Stimulated activated naive CD8-positive, alpha-beta T cell treated with anti-CD3 and anti-CD28 coated beads, Interleukin-15, Interleukin-2, amounts not matched to agents 100 U/mL and 50 U/mL, for 24 hours (primary cell): ENCODE measurements at places on chromosomes 7 and 10.

DNA sequence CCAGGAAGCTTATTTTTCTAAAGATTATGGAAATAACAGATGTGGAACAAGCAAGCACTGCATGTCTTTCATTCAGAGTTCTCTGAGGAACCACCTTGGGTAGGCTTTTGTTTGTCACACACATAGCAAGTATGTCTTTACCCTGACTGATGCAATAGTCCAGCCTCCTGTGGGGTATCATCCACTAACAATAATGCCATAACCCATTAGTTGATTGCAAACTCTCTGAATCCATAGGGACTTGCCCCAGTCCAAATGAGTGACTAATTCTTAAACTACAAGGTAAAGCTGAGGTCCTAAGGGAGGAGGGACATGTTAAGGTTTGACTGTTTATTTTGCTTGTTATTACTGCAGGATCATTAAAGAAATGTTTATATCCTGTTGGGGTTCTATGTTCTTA lies 151.4 kb upstream of the PRPS1L1 start:
- no peak for DNase-seq

DNA sequence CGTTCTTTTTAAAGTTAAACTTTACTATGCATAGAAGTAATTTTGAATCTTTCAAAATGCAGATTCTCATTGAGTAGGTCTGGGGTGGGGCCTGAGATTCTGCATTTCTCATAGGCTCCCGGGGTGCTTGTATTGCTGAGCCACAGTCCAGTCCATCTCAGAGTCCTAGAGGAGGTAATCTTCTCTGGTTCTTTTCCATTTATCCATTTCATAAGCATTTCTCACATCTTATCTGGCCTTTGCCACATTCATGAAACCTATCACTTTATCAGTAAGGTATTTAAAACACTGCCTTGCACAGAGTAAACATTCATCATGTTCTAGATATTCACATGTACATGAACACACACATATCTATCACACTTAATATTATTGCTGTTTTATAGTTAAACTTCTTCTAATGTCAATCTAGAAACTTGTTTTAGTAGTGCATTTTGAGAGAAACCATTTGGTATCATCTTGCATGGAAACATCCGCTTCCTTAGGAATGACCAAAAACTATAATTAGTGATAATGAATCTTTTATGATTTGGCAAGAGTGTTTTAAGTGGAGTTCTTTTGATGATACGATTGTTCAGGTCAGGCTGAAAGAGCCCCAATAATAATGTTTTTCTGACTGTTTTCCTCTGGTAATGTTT lies 12.0 kb downstream of the GNAI1 start:
- DNase-seq = no peak

- no peak for DNase-seq
Observed at GRCh38 chr10:91076991-91077548, 143.4 kb upstream of the PCGF5 start.

DNA sequence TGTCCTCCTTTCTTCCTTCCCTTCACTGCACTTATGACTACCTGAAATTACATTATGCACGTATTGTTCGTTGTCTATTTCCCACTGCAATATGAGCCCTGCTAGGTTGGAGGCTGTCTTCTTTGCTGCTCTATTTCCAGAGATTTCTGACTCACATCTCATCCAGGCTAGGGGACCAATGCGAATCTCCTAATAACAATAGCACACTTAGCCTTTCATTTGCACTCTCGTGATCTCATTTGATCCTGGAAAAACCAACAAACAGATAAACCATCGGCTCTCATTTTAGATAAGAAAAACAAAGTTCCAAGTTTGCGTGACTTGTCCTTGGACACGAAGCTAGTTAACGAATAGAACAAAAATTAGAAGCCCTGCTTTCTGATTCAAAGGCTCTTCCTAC lies 1.4 kb downstream of the ZNF438 start:
- DNase-seq = no peak

DNA sequence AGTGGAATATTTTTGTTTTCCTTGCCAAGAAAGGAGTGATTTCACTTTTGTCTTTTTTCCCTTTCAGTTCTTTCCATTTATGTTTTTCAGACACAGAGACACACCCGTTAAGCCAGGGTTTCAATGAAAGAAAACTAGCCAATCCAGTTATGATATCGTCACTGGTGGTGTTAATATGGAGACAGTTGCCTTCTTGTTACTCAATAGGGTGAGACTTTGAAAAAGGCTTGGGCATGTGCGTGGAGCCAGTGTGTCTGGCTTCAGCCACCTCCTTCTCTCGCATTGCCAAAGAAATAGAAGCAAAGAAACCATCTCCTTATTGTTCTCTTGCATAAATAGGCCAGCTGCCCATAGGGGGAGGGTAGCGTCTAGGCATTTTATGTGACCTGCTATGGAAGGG lies 84.1 kb upstream of the DLX6 start:
- no peak for DNase-seq

GRCh38 chr10:77072836-77073662 lies 564.6 kb downstream of the KCNMA1 start:
- DNase-seq = no peak

DNA sequence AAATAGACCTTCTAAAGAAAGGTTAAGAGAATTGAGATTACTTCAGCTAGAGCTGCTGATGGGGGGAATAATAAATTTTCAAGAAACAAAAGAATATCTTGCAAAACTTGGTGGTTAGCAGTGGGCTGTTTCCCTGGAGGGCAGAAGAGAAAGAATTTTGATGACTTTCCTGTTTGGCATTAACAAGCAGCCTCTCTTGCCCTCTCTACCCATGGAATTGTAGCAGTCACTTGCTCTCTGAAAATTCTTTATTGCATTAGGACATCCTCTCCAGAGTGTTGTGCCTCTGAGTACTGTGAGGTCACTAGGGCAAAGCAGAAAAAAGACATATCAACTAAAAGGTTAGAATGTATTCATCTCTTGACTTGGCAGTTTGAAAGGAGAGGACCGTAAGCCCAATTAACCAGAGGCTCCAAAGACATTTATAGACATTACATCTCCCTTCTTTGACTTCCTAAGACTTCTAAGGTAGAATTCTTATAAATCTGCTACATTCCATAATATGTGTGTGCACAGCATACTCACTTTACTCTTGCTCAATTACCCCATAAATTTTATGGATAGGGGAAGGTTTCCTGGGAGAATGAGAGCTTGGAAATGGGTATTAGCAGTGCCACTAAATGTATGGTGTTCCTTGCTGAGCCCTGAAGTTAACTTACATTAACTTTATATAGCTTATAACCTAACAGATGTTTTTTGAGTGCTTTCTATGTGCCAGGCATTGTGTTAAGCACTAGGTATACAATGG lies 215.3 kb downstream of the KIF20B start:
- no peak for DNase-seq

DNA sequence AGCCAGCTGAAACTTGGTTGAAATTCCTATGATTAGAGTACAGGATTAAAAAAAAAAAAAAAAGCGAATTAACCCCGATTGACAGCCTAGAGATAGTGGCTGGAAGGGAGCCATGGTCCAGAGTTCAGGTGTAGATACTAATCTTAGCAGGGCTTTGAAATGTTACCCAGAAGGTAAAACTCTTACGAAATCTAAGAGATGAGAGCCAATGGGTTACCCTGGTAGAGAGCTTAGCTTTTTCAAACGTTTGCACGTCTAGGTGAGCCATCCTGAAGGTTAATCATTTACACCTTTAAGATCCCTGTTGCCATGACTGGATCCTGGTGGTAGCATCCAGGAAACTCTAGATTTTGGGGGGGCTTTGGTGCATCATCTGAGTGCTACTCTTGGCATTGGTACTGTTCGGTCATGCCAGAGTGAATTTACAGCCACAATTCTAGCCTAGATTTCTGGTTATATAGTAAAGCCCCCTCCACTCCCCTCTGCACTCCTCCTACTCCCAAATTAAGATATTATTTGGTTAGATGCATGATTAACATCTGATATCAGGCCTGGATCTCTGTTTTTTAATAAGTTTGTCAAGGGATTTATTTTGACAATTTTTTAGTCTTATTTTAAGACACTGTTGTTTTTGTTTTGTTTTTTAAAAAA lies 1.2 kb downstream of the AGFG2 start:
- no peak for DNase-seq

- no peak for DNase-seq
Observed at GRCh38 chr10:13091801-13092200, 8.2 kb upstream of the OPTN start.

DNA sequence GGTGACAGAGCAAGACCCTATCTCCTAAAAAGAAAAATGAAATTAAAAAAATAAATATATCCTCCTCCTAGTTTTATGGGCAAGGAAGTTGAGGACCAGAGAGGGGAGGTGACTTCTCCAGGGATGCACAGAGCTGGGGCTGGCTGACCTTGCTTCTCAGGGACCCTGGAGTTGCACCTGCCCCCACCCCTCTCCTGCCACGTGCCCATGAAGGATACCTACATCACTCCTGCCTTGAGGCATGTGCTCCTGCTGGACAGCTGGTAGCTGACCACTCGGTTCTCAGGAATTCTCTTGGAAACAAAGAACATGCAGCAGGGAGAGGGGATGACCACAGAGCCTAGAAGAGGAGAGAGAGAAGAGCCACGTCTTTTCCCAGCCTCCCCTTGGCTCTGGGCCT lies 522 bp downstream of the CCL24 start:
- DNase-seq = no peak

DNA sequence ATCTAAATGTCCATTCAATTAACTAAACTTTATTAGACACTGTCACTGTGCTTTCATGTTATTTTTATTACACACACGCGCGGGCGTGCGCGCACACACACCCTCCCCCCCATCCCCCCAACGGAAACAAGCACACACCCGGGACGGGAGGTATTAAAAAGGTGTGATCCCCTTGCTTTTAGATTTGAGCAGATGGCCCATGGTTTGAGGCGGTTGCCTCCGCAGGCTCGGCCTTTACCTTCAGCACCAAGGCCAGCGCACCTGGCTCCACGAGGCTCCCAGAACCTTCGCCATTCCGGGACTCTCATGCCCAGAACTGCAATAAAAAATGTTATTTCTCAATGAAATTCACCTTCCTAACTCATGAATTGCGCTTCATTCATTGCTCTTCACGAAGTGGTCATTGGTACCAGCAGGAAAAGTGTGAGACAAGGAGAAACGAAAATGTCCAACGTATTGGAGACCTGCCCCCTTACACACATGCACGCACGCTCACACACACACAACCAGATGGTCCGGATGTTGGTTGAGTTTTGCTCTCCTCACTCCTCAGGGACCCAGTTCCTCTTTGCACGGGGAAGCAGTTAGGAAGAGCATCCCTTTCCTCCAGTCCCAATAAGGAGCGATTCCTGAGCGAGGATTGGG lies 20.8 kb upstream of the PTF1A start:
- no peak for DNase-seq

GRCh38 chr10:119616882-119617570 lies 20.3 kb upstream of the TIAL1 start:
- peak; percentile 18 for DNase-seq

GRCh38 chr7:23022258-23022769 lies 8.4 kb upstream of the HYCC1 start:
- no peak for DNase-seq

DNA sequence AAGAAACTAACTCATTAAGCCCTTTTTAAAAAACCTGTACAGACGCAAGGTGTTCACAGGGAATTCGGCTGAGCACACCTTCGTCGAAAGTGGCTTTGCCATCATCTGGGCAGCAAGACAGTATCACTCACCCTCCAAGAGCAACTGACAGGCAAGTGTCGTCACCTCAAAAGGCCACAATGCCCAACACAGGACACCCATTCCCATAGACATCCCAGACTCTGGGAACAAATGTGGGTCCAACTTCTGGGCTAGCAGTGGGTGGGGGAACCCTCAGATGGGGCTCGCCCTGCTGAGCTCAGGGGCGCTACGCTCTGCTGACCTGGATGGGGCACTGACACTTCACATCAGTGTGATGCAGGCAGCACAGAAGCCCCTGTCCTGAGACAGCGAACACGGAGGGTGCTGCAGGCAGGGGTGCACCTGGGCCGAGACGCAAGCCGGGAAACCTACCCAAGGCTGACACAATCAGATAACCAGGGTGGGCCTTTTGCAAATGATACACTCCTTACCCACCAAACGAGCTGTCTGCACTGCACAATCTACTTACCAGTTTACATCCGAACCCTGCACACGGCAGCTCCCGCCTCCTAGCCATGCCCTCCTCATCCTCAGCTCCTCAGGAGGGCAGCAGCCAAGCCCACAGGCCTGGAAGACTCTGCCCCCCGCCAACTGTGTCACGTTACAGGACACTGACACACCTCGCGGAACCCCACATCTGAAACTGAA lies 1.7 kb downstream of the DIP2C start:
- DNase-seq = no peak

DNA sequence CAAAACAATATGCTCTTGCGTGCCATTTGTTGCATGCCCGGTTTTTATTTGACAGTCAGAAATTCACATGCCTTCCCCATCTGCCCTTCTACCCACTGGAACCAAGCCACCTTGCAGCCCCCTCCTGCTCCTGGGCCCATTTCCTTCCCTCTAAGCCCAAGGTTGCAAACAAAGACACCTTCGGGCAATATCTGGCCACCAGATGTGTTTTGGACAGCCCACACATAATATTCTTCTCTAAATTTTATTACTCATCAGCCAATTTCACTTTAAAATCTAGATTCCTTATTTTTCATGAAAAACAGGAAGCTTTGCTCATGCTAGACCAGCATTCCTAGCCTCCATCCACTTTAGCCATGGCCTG lies 18.2 kb upstream of the C10orf105 start:
- no peak for DNase-seq

GRCh38 chr10:127738512-127739424 lies 1.8 kb downstream of the FOXI2 start:
- DNase-seq = no peak

DNA sequence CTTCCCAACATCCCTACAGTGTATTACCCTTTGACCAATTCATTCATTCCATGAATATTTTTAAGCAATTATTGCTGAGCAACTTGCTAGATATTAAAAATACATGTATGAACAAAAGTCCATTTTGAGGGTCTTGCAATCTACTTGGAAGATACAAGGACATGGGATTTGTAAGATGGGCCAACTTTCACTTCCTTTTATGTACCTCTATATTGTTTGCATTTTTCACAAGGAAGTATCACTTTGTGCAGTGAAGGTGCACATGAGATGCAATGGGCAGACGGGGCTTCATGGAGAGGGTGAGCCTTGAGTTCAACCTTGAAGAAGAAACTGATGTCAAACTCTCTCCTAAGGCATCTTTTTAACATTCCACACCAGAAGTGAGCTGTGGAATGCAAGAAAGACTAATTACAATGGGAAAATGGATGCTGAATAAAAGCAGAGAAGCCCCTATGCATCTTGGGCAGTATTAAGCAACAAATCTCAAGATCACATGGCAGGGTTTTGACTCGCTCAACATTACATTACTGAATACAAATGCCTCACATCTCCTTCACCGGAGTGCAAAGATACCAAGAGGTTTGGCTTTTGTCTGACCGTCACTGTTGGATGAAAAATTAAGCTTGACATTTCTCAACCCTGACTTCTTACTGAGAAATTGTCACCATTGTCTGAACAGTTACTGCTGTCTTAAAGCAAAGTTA lies 341.5 kb downstream of the ELMO1 start:
- DNase-seq = no peak

- DNase-seq = no peak
Observed at GRCh38 chr7:101871351-101871750, 53.9 kb downstream of the CUX1 start.

- DNase-seq = peak; percentile 8
Observed at GRCh38 chr10:90592638-90593302, 265.1 kb downstream of the HTR7 start.
